NCI-H1694 (cell line): ENCODE measurements at places on chromosomes 1 and 21.

- peak; percentile 66 for DNase-seq
Measured at GRCh38 chr1:83931658-83932253, 67.2 kb downstream of the TTLL7 start.

DNA sequence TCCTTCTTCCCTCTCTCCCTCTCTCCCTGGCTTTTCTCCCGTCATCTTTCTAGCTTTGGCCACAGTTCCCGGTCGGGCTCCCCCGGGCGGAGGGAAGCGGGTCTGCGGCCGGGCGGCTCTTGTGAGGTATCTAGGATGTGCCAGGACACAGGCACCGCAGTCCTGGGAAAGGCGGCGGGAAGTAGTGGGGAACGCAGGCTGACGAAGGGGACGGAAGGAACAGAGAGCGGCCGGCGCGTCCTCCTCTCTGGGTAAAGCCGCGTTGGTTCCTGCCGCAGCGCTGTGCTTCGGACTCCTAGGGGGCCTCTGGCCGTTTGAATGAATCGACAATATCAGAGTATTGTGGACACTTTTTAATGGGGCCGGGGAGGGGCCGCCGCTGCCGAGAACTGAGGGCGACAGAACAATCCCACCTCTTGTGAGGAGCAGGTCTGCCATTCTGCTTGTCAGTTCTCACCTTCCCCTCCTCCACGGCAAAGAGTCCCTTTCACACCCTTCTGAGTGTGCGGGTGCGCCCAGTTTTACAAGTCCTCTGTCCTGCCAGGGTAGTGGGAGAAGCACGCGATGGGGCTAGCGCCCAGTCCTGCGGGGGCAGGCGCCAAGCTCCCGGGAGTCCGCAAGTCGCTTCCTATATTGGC lies 1.2 kb upstream of the LHX9 start:
- peak; percentile 61 for DNase-seq

DNA sequence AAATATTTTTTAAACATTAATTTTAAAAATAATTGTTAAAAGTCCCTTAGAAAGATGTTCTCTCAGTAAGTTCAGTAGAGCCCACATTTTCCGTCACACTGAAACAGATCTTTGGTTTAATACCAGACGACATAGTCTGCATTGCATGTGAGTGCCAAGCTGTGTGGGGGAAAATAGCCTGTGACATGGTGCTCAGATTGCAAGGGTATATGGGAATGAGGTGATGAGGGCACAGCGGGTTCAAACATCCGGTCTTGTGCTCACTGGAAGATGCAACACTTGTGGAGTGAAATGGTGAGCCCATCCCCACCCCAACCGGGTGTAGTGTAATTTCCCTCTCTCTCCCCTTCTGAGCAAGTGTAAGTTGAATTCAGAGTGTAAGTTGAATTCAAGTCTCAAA lies 114.3 kb downstream of the PEX14 start:
- no peak for DNase-seq

- DNase-seq, result no peak
Measured at GRCh38 chr1:45846931-45847330, 43.5 kb downstream of the MAST2 start.

GRCh38 chr1:225762002-225762441 lies 15.6 kb upstream of the SRP9 start:
- no peak for DNase-seq

GRCh38 chr1:40386359-40386723 lies 12.8 kb downstream of the SMAP2 start:
- no peak for DNase-seq

GRCh38 chr1:924656-925560 lies 1.2 kb downstream of the SAMD11 start:
- no peak for DNase-seq
